ENCODE measurements at places on chromosomes 13 and 19.

DNA sequence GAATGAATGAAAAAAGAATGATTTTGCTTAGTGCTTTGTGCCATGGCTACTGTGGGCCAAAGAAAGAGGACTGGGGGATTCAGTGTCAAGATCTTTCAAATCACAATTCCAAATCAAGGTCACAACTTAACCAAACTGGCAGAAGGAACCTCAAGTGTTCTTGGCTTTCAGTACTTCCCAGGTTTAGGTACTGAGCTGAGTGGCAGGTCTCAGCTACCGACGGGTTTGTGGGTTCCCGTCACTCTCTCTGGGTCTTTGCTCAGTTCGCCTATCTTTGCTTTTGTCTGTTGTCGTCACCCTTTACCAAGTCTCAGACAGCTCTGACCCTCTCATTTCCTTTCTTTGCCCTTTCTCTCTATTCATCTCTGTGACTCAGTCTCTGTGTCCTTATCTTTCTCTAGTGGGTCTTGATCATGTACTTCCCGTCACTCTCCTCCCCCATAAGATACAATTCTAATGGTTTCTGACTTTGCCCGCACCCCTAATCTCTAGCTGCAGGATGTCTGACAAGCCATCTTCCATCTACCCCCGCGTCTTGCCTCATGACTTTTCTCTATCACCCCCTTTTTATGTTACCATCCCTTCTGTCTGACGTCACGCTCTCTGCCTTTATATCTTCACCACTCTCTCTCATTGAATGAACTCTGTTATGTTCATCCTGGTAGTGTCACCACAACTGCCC is 33.3 kb upstream of the LRRC4B start:
- DNase-seq: no peak

DNA sequence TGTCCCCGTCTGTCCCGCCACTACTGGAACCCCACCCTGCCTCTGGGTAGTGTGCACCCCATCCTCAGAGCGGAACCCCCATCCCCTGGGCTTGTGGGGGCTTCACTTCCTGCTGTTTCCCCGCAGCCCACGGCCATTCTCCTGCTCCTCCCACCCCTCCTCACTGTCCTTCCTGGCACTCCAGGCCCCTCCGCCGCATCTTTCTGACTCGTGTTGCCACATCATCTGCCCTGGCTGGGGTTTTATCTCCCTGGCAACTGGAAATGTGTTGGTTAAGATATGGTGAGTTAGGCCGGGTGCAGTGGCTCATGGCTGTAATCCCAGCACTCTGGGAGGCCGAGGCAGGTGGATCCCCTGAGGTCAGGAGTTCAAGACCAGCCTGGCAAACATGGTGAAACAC is 37.3 kb downstream of the KDM4B start:
- no peak for DNase-seq

GRCh38 chr19:16051254-16052025 is 24.9 kb upstream of the TPM4 start:
- DNase-seq: no peak

GRCh38 chr13:99064624-99065234 is 86.9 kb upstream of the DOCK9 start:
- DNase-seq: no peak

GRCh38 chr13:30847650-30848307 is 58.3 kb upstream of the MEDAG start:
- DNase-seq: no peak

DNA sequence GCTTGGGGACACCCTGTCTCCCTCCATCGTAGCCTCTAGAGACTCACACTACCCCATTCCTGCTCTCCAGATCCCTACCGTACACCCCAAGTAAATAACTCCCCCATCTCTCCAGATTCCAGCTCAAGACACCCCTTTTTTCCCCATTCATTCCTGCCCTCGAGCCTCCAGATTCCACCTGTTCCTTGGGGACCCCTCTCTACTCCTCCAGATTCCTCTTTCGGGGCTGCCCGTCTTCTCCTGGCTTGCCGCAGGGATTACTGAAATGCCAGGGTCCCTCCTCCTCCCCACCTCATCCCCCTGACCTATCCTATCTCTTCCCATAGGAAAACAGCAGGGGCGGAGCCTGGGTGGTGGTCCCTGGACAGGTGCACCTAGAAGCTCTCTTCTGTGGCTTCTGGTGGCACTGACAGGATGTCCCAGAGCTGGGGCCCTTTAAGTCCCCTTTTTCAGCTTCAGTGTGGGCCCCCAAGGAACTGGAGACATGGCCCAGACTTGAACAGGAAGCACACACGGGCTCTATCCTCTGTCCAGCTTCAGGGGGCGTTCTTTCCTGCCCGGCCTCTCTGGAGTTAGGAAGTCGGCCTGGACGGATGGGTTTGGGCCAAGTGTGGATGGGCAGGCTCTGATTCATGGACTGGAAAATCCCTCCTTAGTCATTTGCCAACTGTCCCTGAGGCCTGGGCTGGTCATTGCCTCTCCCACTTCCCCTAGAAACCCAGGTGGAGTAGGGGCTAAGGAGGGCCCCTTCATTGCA is 1.2 kb downstream of the ZSWIM4 start:
- no peak for DNase-seq

GRCh38 chr19:58037927-58038687 is 4.3 kb downstream of the ZSCAN1 start:
- DNase-seq: no peak

GRCh38 chr13:41788552-41788951 is 172.4 kb downstream of the VWA8 start:
- no peak for DNase-seq

DNA sequence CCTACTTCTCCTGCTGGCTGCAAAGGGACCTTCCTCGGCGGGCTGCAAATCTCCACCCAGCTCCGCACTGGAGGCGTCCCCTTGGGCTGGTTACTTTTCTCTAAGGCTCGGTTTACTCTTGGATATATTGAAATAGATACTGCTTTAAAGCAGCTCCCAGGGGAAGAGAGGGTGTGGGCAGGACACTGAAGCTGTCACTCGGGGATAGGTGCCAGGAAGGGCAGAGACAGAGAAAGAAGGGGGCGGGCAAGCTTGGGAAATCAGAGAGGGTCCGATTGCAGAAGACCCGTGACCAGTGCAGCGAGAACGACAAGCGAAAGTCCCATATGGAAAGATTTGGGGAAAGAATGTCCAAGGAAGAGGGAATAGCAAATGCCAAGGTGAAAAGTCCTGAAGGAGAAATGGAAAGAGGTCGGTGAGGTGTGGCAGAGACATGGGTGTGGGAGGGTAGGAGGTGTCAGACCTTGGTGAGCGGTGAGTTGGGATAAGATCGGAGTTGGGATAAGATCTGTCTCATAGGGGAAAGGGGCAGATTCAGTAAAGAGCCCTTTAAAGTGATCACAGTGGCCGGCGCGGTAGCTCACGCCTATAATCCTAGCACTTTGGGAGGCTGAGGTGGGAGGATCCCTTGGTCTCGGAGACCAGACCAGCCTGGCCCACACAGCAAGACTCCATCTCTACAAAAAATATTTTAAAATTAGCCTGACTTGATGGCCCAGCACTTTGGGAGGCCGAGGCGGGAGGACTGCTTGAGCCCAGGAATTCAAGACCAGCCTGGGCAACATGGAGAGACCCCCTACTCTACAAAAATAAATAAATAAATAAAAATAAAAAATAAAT is 618 bp downstream of the THSD8 start:
- no peak for DNase-seq

DNA sequence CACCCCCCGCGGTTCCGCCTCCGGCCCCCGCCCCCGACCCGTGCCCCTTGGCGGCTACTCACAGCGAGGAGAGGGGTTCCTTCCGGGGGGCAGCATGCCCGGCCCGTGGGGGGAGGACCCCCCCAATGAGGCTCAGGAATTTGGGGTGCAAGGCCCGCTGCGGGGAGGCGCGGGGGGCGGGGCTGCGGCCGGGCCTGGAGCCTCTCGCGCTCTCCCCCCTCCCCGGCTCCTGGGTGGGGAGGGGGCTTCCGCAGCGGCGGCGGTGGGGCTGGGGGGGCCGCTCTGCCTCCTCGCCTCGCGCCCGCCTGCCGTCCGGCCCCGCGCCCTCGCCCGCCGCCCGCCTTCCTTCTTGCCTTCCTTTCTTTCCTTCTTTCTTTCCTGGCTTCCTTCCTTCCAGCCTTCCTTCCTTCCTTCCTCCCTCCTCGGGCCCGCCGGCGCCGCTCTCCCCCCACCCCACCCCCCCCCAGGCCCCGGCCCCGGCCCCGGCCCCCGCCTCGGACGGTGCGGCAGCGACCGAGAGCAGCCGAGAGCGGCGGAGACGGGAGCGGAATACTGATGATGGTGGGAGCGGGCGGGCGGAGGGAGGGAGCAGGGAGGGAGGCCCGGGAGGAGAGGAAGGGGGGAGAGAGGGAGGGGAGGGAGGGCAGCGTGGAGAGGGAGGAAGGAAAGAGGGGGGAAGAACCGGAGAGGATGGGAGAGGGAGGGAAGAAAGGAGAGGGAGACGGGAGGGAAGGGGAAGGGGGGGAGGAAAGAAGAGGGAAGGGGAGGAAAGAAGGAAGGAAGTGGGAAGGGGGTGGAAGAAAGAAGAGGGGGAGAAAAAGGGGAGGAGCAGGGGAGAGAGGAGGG is at the start of gene LRRC4B:
Gene LRRC4B, minus strand, starts transcription at position 554 of the 846 bp plus-strand sequence. CDS start 19,597 bp downstream, outside the sequence.
- DNase-seq: no peak

GRCh38 chr19:39293394-39293793 is 2.8 kb upstream of the IFNL1 start:
- DNase-seq: no peak

- DNase-seq: no peak
Measured at GRCh38 chr13:37429976-37430375, 168.6 kb downstream of the POSTN start.

DNA sequence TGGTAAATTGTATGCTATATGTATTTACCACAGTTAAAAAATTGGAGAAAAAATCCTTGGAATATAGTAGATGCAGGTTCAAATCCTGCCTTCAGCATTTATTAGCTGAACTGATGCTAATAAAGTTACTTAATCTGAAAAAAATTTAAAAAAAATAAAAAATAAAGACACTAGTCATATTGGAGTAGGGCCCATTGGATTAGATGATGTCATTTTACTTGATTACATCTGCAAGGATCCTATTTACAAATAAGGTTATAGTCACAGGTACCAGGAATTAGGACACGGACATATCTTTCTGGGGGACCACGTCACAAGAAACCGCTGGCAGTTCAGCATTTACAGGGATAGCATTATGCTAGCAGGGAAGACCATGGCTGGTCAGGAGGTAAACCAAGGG is 6.2 kb downstream of the ZNF555 start:
- DNase-seq: no peak

- no peak for DNase-seq
Measured at GRCh38 chr19:2076526-2076944, 19.6 kb downstream of the MOB3A start.

DNA sequence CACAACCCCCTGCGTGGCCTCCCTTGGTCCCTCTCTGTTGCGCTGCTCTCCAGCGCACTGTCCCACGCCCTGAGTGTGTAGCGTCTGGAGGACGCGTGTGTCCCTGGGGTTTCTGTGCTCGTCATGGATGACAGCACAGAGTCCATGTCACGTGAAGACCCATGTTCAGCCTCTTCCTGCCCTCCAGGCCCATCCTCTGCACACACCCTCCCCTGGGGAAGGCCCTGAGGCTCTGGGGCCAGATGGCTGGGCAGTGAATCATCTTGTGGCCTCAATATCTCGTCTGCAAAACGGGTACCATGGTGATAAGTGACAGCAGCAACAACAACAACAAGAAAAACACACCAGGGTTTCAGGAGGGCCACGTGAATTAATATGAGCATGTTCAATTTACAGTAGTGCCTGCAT is 71.5 kb upstream of the ARHGEF7 start:
- DNase-seq: no peak

DNA sequence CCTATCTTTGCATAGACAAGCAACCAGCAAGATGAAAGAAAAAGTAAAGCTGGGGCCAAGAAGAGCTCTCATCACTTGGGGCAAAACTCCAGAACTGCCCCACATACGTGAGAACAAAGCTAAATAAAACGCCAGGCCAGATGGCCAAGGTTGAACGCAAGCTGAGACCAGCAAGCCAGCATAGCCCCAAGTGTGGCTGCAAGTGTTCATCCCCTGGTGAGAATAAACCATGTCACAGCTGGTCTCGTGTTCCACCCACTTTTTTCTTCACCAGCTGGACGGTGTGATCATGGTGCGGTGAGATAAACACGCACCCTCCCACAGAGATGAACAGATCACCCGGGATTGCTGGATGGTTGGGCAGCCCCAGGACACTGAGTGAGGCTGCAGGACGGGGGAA is 109.6 kb upstream of the CACNA1A start:
- no peak for DNase-seq

GRCh38 chr13:26695891-26696311 is 64.7 kb downstream of the GPR12 start:
- DNase-seq: no peak

- no peak for DNase-seq
Measured at GRCh38 chr19:18894254-18895037, 1.5 kb downstream of the CERS1 start.

DNA sequence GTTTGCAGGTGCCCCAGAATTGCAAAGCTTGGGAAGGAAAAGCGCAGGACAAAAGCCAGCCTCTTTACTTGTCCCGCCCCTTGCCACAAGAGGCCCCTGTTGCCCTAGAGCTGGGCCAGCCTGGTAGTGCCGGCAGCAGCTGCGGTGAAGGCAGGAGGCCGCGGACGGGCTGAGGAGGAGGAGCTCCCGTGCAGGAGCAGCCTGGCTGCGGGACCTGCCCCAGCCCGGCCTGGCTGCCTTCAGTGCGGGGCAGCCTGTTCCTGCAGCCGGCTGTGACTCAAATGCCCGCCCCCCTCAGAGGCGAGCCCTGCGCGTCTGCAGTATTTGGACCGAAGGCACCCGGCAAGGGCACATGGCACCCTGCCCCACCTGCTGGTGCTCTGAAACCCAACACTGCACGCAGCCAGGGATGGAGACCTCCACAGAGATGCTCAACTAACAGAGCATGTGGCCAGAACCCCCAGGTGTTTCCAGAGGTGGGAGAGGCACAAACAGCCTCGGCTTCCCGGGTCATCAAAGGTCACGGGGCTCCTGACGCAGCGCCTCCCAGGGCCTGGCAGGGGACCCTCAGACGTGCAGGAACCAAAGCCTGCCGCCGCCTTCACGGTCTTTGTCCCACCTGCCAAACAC is 29.7 kb downstream of the NAXD start:
- no peak for DNase-seq

DNA sequence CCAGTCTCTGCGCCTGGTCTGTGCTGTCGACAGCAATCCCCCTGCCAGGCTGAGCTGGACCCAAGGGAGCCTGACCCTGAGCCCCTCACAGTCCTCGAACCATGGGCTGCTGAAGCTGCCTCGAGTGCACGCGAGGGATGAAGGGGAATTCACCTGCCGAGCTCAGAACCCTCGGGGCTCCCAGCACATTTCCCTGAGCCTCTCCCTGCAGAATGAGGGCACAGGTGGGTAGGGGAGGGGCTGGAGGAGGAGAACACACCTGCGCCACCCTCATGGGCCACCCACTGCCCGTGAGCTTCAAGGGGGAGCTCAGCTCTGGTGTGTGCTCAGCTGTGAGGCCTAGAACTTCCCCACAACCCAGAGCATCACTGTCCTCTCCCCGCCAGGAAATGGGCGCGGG is 38.6 kb upstream of the CD33 start:
- DNase-seq: no peak

DNA sequence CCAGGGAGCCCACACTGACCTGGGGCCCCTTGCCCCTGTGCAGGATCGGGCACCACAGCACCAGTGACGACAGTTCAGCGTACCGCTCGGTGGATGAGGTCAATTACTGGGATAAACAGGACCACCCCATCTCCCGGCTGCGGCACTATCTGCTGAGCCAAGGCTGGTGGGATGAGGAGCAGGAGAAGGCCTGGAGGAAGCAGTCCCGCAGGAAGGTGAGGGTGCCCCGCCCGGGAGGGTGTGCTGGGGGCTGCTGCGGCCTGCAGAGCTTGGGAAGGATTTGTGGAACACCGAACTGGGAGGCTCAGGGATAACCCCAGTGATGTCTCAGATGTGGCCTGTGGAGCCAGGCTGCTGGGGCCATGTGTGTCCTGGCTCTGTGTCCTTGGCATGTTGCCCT is 4.2 kb downstream of the B3GNT8 start:
- DNase-seq: no peak
